Liver (tissue), 10 donors: ENCODE measurements at places on chromosomes 12 and 14. TPM values are rescaled to one million over a fixed set of nuclear protein-coding genes. Genes with fewer than 3 reads are reported as not detected.

NR1H4 gene
- 106 TPM for total RNA-seq

LMNTD1 gene
- total RNA-seq: not detected

LRP6 gene
- total RNA-seq: 76.8 TPM

SIVA1 gene
- 67.4 TPM for total RNA-seq

OR10A7 gene
- total RNA-seq: not detected

PDE6H gene
- not detected for total RNA-seq

DNA sequence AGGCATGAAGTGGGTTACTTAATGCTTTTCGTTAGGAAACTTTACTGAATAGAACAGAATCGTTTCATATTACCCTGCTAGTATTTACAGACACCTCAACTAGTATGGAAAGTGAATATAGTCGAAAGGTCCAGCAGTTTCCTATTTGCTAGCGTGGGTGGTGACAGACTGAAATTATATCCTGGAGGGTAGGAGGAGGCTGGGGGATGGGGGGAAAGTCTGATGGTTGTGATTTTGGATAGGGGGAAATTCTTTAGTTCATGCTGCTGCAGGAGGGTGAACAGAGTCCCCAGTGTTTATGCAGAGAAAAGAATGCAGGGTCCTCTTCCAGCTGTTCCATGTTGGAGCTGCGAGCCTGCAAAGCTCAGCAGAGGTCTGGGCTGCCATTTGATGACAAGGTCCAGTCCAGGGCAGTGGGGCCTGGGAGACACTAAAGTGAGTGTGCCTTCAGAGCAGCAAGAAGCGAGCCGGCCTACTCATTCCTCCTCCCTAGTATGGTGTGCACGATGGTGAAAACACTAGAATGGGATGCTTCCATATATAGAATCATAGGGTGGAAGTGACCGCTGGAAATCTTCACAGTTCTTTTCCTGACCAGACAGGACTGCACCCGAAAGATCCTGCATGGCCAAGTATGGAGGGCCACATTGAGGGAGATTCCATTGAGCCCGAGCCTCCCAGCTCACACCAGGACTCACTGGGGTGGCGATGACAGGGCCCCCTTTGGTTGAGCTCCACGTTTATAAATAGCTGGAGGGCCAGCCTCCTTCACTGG, 2.1 kb downstream of the SAMD4A start:
- no peaks in the 10 kb centered on the region for H3K36me3 ChIP-seq
- no peak overlapping the region for H3K4me3 ChIP-seq
- H3K4me1 ChIP-seq: peaks cover 26% of the 10 kb centered on the region
- no peaks in the 10 kb centered on the region for H3K27me3 ChIP-seq
- no peak overlapping the region for H3K27ac ChIP-seq

DNA sequence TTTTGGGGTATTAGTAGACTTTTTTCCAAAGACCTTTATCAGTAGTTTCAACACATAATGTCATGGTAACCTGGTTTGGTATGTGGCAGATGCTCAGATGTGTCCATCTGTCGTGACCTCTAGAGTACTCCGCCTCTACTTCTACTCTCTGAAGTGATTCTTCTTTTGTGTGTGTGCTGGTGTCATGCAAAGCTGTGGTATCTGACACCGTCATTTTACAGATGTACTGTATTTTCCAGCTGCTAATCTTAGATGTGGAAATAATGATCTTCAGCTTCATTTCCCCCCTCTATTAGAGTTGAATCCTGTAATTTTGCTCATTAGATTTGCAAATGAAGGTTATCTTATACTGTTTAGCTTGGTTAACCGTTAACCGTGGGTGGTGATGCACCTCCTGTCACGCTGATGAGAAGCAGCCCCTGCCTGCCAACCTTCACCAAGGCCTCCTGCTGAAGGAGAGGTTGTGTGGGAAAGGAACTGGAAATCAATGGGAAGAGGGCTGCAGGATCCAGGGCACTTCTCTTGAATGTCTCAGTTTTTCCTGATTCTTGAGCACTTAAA, 222.4 kb upstream of the AMIGO2 start:
- H3K4me3 ChIP-seq: no peak overlapping the region
- H3K27ac ChIP-seq: no peak overlapping the region
- H3K27me3 ChIP-seq: no peaks in the 10 kb centered on the region
- no peak for DNase-seq

- H3K27me3 ChIP-seq: no peaks in the 10 kb centered on the region
- no peak overlapping the region for H3K27ac ChIP-seq
- peaks cover 21% of the 10 kb centered on the region for H3K36me3 ChIP-seq
Observed at GRCh38 chr14:20409226-20409625, 4.1 kb downstream of the TEP1 start.

- H3K4me3 ChIP-seq: no peak overlapping the region
- H3K27me3 ChIP-seq: no peaks in the 10 kb centered on the region
Observed at GRCh38 chr14:100142073-100143040, 17.1 kb downstream of the DEGS2 start.

GRCh38 chr14:61222388-61222787, 58.8 kb downstream of the TMEM30B start:
- H3K27me3 ChIP-seq: no peaks in the 10 kb centered on the region
- no peak overlapping the region for H3K27ac ChIP-seq
- no peaks in the 10 kb centered on the region for H3K36me3 ChIP-seq
- H3K4me1 ChIP-seq: no peaks in the 10 kb centered on the region
- no peak for DNase-seq

DNA sequence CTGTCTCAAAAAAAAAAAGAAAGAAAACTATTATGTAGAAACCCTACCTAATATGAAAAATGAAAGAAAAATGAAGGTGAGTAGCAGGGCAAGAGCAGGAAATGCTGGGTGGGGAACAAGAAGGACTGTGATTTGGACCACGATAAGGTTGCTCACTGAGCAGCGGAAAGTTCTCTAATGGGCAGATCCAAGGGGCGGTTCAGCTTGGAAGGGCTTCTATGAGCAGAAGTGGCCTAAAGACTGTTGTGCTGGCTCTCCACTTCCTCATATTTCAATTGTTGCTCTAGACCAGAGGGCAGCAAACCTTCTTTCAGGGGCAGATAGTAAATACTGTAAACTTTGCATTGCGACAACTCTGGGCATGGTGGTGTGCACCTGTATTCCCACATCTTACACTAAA, 16.3 kb upstream of the NFYB start:
- no peak overlapping the region for H3K27ac ChIP-seq
- no peaks in the 10 kb centered on the region for H3K27me3 ChIP-seq
- H3K4me1 ChIP-seq: no peaks in the 10 kb centered on the region
- no peak for DNase-seq
- no peak overlapping the region for H3K4me3 ChIP-seq
- no peaks in the 10 kb centered on the region for H3K36me3 ChIP-seq

DNA sequence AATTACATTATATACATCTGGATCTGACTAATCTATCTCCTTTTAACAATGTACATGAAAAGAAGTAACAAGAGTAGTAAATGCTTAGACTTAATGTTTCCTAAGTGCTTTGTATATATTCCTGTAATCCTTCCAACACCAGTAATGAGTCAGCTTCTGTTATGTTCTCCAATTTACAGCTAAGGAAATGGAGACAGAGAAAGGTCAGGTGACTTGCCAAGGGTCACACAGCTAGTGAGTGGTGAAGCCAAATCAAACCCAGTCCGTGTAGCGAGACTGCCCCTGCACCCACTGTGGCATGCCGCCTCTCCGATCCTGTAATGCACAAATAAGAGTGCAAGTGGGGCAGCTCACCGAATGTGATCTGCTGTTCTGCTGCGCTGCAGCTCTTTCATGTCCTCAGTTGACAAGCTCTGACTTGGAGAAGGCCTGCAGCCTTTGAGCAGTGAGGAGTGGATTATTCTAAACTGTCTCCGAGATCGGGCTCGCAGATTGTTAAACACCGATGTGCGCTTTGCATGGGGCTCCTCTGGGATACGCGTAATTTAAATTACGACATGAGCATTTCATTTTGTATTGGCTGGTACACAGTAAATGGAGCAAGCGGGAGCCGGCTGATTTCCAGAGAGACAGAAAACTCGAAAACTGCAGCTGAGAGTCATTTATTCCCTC, 65.1 kb upstream of the KTN1 start:
- H3K4me3 ChIP-seq: no peak overlapping the region
- H3K27ac ChIP-seq: no peak overlapping the region
- H3K36me3 ChIP-seq: no peaks in the 10 kb centered on the region
- no peak for DNase-seq
- no peaks in the 10 kb centered on the region for H3K4me1 ChIP-seq

DNA sequence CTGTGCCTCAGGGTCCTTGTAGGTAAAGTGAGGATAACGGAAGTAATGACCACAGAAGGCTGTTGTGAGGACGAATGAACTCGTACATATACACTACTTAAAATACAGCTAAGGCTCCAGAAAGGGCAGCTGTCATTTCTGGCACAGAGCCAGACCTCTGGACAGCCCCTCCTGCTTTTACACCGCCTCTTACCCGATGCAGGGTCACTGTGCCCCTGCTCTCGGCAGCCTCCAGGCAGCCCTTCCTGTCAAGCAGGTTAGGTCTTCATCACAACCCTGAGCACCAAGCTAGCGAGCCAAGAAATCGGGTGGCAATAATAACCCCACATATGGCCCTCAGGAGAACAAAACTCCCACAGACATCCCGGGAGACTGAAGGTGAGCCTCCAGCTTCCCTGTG, 8.5 kb downstream of the TMEM229B start:
- H3K4me3 ChIP-seq: no peak overlapping the region
- no peak overlapping the region for H3K27ac ChIP-seq
- H3K4me1 ChIP-seq: peaks cover 4% of the 10 kb centered on the region
- H3K36me3 ChIP-seq: no peaks in the 10 kb centered on the region
- no peak for DNase-seq

DNA sequence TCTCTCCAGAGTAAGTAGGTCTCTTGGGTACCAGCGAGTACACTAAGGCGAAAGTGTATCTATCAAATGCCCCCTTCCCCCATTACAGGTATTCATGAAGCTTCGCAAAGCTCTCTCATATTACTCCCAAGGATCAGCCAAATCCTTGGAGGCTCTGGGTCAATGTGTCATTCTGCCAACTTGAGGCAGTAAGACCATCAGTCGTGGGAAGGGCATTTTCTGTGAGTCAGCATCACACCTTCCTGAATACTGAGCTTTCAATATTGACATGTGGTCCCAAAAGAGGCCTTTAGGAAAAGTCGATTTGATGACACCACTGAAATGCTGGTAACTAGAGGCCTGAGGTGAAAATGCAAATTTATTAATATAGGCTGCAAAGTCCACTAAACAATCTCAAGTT, 323.9 kb downstream of the LRIG3 start:
- H3K27ac ChIP-seq: no peak overlapping the region
- H3K4me3 ChIP-seq: no peak overlapping the region
- no peaks in the 10 kb centered on the region for H3K36me3 ChIP-seq
- H3K27me3 ChIP-seq: no peaks in the 10 kb centered on the region

DNA sequence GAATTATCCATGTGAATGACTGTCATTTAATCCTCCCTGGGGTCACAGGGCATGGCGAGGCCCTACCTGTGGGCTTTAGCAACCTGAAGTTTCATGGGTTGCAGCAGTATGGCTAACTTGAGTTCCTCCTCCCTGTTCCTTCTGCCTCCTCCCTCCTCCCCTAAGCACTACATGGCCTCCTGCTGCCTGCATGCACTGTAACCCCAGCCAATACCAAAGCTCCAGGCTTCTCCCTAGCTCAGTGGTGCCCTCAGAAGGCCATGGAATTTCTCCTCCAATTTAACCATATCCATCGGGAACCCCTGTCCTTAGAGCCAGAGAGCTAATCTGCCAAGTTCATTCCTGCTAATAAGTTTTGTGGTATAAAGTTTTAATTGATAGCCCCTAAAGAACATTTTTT, 95.1 kb downstream of the NT5DC3 start:
- DNase-seq: no peak
- H3K27ac ChIP-seq: no peak overlapping the region
- H3K4me1 ChIP-seq: no peaks in the 10 kb centered on the region
- no peaks in the 10 kb centered on the region for H3K27me3 ChIP-seq
- H3K4me3 ChIP-seq: no peak overlapping the region

GRCh38 chr14:69490219-69490918, 5.8 kb downstream of the PLEKHD1 start:
- H3K4me3 ChIP-seq: no peak overlapping the region
- H3K4me1 ChIP-seq: no peaks in the 10 kb centered on the region
- H3K27ac ChIP-seq: no peak overlapping the region
- H3K27me3 ChIP-seq: no peaks in the 10 kb centered on the region

DNA sequence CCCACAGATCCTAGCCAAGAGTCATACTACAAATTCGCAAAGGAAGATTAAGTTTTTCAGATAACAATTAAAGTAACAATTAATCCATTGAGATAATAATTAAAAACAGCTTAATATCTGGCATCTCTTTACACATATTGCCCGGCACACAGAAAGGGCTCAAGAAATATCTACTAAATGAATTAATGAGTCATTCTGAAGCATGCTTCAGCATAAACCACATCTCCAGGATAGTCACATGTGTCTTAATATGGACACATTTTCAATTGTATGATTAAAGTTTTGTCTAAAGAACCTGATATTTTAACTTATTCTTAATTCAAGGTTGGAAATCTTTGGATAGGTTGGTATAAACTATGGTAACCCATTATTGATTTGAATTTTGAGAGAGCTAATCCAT, 9.6 kb downstream of the ITPR2 start:
- H3K27me3 ChIP-seq: no peaks in the 10 kb centered on the region
- H3K36me3 ChIP-seq: no peaks in the 10 kb centered on the region
- no peak overlapping the region for H3K27ac ChIP-seq
- no peak for DNase-seq
- H3K4me1 ChIP-seq: peaks cover 5% of the 10 kb centered on the region

GRCh38 chr12:51907083-51907855, at the start of gene ACVRL1:
Gene ACVRL1, plus strand, starts transcription at chr12:51907504. Its CDS starts 4,971 bp downstream, at chr12:51912475.
- H3K27ac ChIP-seq: peak within 1 kb of the TSS; percentile 56
- no peaks in the 10 kb centered on the region for H3K36me3 ChIP-seq
- no peak for DNase-seq
- H3K27me3 ChIP-seq: no peaks in the 10 kb centered on the region

- H3K4me3 ChIP-seq: no peak overlapping the region
- H3K36me3 ChIP-seq: peaks cover 2% of the 10 kb centered on the region
- DNase-seq: no peak
- no peaks in the 10 kb centered on the region for H3K27me3 ChIP-seq
- H3K27ac ChIP-seq: no peak overlapping the region
Observed at GRCh38 chr14:61048640-61049039, 67.6 kb downstream of the SLC38A6 start.

- no peak overlapping the region for H3K27ac ChIP-seq
- no peak overlapping the region for H3K4me3 ChIP-seq
- H3K36me3 ChIP-seq: no peaks in the 10 kb centered on the region
Observed at GRCh38 chr14:46018846-46019420, 632.6 kb downstream of the RPL10L start.

- H3K27me3 ChIP-seq: no peaks in the 10 kb centered on the region
- no peak overlapping the region for H3K27ac ChIP-seq
- no peaks in the 10 kb centered on the region for H3K4me1 ChIP-seq
- no peak for DNase-seq
- H3K4me3 ChIP-seq: no peak overlapping the region
- no peaks in the 10 kb centered on the region for H3K36me3 ChIP-seq
Observed at GRCh38 chr14:68510201-68511128, 282.4 kb downstream of the ZFP36L1 start.
